CD4-positive, alpha-beta T cell treated with Interleukin-1 beta for 1 hour (primary cell): ENCODE measurements at places on chromosomes 6 and 20.
A peak's percentile ranks its signal among the peaks of the same experiment; 100 is the strongest.

- no peak for DNase-seq
Observed at GRCh38 chr6:36455486-36456027, 12.8 kb downstream of the KCTD20 start.

- DNase-seq, result no peak
Observed at GRCh38 chr6:157343732-157344131, 20.4 kb upstream of the TMEM242 start.

GRCh38 chr6:133892813-133893691 lies 4.1 kb downstream of the TCF21 start:
- DNase-seq, result no peak

DNA sequence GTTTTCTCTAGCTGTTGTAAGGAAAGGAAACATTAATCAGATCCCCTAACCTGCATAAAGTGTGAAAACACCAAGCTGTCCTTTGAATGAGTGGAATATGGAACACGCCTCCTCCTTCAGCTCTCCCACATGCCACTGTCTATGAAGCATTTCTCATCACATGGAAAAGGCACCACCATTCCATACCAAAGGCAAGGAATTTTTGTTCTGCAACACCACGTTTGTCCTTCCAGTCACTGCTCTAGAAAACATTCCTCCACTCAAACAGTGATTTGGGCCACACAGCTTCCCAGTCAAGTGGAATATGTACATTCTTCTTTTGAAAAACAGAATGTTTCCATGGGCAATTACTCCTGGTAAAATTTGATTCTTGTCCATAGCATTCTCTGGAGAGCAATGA lies 120.1 kb downstream of the OPRM1 start:
- DNase-seq, result no peak

DNA sequence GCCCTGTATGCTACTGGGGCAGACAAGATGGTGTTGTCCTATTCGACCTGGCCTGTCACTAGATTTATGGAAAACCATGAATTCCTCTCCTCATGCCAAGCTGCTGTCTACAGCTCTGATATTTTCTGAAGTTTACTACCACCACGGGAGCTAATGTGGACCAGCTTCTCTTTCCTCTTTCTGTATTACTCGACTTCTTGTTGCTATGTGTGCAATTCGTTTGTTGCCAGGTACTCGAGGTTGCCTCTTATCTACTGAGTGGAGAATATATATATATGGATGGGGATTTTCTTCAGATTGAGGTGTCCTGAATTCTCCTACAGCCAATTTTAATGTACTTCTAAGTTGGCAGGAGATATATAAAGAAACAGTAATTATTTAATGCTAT lies 34.7 kb downstream of the MAN1A1 start:
- DNase-seq, result peak; percentile 28

- DNase-seq, result peak; percentile 29
Observed at GRCh38 chr6:110826236-110827129, 11.2 kb upstream of the CDK19 start.

DNA sequence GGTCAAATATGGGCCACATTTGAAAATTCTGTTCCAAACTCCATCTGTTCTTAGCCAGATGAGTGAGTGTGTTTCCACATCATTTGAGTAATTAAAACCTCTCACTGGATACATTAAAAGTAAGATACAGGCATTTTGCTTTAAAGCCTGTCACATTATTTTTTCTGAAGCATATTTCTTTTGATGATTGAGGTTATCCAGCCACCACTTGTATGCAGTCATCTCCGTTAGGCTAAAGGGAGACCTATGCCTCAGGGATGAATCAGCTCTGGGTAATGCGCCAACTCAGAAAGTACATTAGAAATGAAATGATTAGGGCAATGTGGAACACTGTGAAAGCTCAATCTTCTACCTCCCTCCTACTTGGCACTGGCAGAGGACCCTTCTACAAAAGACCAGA lies 90.7 kb downstream of the SNAP25 start:
- no peak for DNase-seq

GRCh38 chr20:38672504-38672903 lies 51.8 kb upstream of the SLC32A1 start:
- no peak for DNase-seq

DNA sequence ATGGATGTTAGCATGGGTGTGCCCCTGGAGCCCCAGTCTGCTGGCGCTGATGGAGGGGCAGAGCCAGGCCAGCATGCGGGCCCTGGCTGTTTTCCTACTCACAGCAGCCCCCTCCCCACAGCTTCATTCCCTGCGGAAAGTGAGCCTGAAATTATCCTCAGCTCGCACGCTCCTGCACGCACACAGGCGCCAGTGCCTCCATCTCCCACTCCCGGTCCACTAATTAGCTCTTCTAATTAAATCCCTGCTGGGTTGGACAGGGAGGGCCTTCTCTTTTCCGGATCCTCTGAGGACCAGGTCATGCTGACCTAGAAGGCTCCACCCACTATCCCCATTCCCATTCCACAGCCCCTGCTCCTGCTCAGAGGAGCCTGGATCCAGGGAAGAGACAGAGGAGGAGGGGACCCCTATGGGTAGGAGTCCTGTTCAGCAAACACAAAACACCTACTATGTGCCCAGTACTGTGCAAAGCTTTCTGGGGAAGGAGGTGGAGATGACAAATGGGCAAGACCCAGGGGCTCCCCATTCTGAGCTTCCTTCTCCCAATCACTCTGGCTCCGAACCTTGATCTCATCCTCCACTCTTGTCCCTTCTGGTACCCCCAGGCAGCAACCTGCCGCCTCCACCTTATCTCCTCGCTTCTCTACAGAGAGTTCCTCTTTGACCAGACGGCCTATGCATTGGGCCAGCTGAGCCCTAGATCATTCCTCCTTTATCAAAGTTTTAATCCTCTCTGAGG lies 70.2 kb upstream of the CCDC167 start:
- DNase-seq, result no peak

GRCh38 chr20:44247586-44248409 lies 690 bp downstream of the GDAP1L1 start:
- DNase-seq, result peak; percentile 2

DNA sequence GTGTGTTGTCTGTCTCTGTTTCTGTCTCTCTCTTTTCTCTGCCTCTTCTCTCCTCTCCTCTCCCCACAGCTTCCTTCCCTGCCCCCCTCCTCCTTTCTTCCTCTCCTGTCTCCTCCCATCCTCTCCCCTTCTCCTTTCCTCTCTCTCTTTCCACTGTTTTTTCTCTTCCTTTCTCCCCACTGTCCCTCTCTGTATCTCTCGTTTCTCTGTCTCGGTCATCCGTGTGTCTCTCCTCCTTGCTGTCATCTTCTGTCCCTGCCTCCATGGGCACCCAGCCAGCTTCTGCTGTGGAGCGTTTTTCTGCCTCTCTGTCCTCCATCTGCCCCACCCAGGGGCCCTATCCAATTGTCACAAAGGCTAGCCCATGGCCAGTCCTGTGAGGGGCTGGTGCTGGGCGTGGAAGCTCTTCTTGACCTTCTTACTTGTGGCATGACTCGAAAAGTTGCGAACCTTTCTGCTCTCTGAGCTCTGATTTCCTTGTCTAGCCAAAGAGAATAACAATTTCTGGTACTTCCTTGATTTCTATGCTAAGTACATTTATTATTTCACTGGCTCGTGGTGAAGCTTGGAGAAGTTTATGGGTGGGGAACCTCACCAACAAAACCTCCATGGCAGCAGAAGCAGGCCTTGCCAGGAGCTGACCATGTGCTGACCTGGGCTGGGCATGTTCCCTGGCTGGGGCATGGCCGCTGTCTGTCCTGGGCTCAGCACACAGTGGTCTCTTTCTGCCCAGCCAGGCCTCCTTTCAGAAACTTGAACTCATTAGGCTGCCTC lies 69.3 kb downstream of the CEBPB start:
- no peak for DNase-seq

DNA sequence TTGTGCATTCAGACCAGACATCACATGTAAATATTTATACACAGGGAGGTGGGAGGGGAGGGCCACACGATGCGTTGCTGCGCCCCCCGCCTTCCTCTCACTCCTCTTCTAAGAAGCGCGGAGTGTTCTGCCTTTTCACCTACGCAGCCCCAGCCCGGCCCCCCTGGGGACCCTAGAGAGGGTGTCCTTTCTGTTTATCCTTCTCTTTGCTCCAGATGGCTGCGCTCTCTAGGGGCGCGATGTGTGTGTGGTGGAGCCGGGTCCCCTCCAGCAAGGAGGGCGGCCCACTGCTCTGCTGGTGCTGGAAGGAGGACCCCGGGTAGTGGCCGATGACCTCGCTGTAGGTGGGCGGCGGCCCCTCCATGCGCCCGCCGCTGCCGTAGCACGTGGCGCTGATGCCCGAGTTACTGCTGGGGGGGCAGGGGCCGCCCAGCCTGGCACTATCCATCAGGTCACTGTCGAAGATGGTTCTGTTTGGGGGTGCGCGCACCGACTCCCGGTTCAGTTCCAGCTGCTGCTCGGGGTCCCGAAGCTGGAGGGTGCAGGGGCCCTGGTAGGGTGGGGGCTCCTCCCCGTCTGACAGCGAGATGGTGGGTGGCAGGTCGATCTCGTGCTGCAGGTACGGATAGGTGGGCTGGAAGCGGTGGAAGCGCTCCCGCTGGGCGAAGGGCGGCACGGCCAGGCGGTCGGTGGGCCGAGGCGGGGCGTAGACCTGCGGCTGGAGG lies 31.8 kb upstream of the ZBP1 start:
- DNase-seq, result no peak

DNA sequence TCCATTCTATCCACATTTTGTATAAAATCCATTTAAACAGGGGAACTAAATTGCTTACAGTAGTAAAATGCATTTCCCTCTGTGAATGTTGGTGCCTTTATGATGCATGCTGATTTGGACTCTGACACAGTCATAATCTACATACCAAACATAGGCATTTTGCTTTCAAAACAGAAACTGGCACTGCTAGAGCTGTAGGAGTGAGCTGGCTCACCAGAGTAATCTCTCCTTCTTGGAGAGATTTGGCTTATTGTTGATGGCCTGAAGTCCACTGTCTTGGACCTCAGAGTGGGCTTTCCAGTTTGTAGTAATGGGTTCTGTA lies 363.2 kb upstream of the FLRT3 start:
- DNase-seq, result no peak

DNA sequence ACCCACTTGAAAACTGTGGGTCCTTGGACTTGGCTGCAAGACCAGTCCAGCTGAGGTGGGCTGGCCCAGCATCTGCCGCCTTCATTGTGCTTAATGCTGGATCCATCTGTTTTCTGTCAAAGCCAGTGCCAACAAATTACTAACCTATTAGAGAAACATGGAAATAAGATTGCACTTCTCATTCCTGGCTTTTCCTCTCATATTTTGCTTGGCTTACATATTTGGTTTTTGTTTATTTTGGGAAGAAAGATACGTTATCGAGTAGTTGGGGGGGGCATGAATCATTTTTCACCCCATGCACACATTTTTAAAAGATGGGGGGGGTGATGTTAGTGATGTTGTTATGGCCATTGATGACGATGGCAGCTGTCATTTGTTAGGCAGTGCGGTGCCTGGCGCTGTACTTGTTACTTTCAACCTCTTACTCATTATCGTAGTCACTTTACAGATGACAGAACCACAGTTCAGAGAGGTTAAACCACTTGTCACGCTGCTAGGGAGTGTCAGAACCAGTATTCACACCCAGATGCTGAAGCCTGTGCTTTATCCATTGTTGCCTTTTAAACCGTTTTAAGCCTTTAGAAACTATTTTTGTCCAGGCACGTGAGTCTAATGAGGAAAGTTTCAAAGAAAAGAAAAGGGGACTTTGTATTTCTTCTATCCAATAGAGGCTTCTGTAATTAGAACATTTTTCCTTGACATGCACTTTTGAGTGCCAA lies 180.0 kb downstream of the TMEM242 start:
- DNase-seq, result peak; percentile 45

DNA sequence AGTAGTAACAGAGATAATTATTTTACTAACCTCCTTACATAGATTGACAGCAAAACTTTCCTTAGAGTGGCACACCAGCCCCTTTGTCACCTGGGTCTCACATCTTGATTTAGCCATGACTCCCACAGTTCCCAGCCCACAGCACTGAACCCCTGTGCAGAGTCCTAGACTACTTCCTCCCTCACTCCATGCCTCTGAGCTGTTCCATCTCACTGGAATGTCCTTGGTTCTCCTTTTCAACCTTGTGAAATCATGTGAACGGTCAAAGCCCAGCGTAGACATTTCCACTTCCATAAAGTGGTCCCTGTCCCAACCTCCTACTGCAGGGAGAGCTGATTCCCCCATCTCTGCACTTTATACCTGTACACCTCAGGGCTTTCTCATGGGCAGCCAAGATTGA lies 19.7 kb downstream of the CGA start:
- DNase-seq, result no peak

DNA sequence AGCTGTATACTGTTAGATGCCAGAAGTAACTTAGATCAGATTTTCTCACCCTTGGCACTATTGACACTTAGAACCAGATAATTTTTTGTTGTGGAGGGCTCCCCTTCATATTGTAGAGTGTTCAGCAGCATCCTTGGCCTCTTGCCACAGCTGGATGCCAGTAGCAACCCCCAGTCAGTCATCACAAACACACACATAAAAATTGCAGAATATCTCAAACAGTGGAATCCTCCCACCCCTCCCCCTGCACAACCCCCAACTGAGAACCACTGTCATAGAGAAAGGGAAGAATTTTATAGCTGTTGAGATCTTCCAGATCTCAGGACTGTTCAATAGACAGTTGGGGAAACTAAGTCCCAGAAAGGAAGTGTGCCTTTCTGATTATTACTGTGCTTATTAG lies 81.2 kb upstream of the VSTM2L start:
- no peak for DNase-seq

DNA sequence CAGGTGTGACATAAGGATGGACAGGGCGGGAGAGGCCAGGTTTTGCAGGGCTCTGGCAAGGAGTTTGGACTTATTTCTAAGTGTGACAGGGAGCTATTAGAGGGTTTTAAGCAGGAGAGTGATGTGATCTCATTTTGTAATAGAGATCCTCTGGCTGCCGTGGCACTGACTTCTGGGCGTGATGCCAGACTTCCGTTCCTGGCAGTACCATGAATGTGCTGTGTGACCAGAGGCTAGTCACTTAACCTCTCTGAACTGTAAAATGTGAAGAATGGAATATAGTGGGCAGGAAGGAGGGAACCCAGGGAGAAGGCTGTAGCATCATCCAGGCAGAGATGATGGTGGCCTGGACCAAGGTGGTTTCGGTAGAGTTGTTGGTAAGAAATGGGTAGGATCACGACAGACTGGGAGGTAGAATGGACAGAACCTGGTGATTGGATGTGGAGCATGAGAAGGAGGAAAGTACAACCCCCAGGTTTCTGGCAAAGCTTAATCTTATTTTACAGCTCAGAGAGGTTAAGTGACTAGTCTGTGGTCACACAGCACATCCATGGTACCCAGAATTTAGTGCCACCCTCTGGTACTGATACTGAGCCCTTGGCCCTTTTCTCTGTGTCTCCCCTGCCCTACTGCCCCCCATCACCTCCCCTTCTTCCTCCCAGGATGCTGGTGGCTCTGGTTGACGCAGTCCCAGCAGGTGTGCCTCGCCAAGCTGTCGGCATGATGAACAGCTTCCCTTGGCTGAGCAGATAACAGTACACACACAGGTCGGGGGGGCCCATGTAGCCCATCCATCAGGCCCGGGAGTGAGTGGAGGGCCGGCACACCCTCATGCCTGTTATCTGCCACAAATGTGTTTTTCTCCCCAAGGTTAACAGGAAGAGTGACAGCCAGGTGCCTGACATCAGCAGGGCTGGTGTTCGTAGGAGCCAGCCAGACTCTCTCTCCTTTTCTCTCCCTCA lies 52.9 kb upstream of the CTNNBL1 start:
- DNase-seq, result no peak
